IMR-90 (cell line): ENCODE measurements at places on chromosomes 13 and 19. TPM values are rescaled to one million over a fixed set of nuclear protein-coding genes. Genes with fewer than 3 reads are reported as not detected.
A peak's percentile ranks its signal among the peaks of the same experiment; 100 is the strongest.

The SLC8A2 gene
- not detected in 2 replicates for total RNA-seq

The ZNF583 gene
- total RNA-seq: 5.4 and 6.9 TPM in 2 replicates

The KLC3 gene
- under 0.01 and 0.18 TPM in 2 replicates for total RNA-seq

The SIGLEC12 gene
- total RNA-seq: not detected in 2 replicates

The OVOL3 gene
- not detected in 2 replicates for total RNA-seq

The CYP4F12 gene
- total RNA-seq: not detected in 2 replicates

The NFKBIB gene
- 6.4 and 7.5 TPM in 2 replicates for total RNA-seq

The FFAR1 gene
- total RNA-seq: not detected in 2 replicates

The SIGLEC5 gene
- total RNA-seq: not detected in 2 replicates

DNA sequence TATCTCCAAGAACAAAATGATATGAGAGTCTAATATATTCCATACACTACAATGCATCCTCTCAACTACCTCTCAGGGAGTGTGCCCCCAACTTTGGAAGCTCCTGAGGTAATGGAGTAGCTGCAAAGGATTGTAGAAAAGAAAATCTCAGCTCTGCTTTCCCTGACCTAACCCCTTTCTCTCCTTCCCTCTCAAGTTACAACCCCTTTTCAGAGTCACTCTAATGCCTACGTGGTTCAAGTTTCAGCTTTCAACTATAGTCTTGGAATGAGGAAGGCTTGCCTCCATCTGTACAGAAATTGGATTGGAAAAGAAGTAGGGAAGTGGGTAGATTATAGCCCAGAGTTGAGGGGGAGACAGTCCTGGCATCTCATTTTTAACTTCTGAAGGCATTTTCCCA lies 256.0 kb downstream of the PCDH9 start:
- H3K27ac ChIP-seq: no peak overlapping the region
- no peaks in the 10 kb centered on the region for H3K27me3 ChIP-seq
- no peak overlapping the region for H3K4me3 ChIP-seq
- H3K4me1 ChIP-seq: peaks cover 1% of the 10 kb centered on the region
- H3K36me3 ChIP-seq: no peaks in the 10 kb centered on the region

DNA sequence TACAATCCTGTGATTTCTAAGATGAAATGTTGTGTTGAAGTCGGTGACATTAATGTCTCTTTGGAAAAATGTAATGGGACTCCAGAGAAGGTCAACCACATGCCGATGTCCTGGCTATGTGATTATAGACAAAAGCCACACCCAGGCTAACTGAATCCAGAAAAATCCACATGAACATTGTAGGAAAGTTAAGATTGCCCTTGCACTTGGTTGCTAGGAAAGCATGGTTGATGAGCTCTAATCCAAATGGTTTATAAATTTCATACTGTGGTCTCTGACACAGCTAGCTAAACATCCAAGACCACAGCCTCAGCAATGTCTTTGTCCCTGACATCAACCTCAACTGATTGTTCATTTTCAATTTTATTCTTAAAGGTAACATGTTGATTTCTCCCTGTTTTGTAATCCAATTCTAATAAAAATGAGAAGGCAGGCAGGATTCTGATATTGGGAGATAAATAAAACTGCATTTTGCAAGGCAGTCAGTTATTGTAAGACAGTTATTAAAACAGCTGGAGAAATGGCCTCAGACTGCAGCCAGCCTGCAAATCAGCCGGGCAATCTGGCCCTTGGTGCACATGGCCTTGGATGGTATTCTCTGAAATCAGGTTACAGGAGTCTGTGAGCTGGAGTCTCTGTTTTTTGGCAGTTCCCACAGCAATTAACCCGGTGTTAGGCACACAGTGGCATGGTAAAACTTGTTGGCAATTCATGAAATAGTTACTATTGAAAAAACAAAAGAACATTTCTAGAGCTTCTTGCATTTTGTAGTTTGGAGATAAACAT lies 93.9 kb downstream of the STARD13 start:
- peak overlapping the region; percentile 80 for H3K27ac ChIP-seq
- H3K4me3 ChIP-seq: no peak overlapping the region
- no peaks in the 10 kb centered on the region for H3K27me3 ChIP-seq
- DNase-seq: peak; percentile 75
- peaks cover 28% of the 10 kb centered on the region for H3K4me1 ChIP-seq

- no peak overlapping the region for H3K4me3 ChIP-seq
- no peaks in the 10 kb centered on the region for H3K27me3 ChIP-seq
- no peak for DNase-seq
- no peak overlapping the region for H3K27ac ChIP-seq
- H3K4me1 ChIP-seq: no peaks in the 10 kb centered on the region
Observed at GRCh38 chr13:87887459-87888123, 216.4 kb downstream of the SLITRK5 start.

GRCh38 chr19:5547881-5548280 lies 19.9 kb downstream of the TINCR start:
- no peaks in the 10 kb centered on the region for H3K4me1 ChIP-seq
- peak; percentile 51 for DNase-seq
- H3K27ac ChIP-seq: no peak overlapping the region

GRCh38 chr13:111904166-111904565 lies 162.8 kb upstream of the SOX1 start:
- no peaks in the 10 kb centered on the region for H3K36me3 ChIP-seq
- H3K4me1 ChIP-seq: no peaks in the 10 kb centered on the region
- H3K27me3 ChIP-seq: no peaks in the 10 kb centered on the region
- DNase-seq: no peak

- H3K36me3 ChIP-seq: no peaks in the 10 kb centered on the region
- H3K4me3 ChIP-seq: no peak overlapping the region
- H3K27ac ChIP-seq: no peak overlapping the region
- 0 out of 2 replicates have a peak, but pooled peaks cover 3% of the 10 kb centered on the region for H3K4me1 ChIP-seq
- H3K27me3 ChIP-seq: no peaks in the 10 kb centered on the region
Observed at GRCh38 chr13:66995203-66995611, 234.9 kb downstream of the PCDH9 start.
